ENCODE measurements at places on chromosomes 1 and 21. TPM values are rescaled to one million over a fixed set of nuclear protein-coding genes. Genes with fewer than 3 reads are reported as not detected.

Gene AMY1B
- not detected for total RNA-seq

Gene PIK3R3
- 4.4 TPM for total RNA-seq

Gene RGSL1
- total RNA-seq: not detected

Gene SYT14
- 3.8 TPM for total RNA-seq

Gene AKT3
- 54.6 TPM for total RNA-seq

Gene ALPL
- total RNA-seq: 0.53 TPM

Gene CNR2
- not detected for total RNA-seq

Gene ATAD3C
- not detected for total RNA-seq

Gene NTNG1
- 4.9 TPM for total RNA-seq

Gene CLIC6
- not detected for total RNA-seq

Data from A375 (cell line).